ENCODE measurements at places on chromosomes 3 and 15.

DNA sequence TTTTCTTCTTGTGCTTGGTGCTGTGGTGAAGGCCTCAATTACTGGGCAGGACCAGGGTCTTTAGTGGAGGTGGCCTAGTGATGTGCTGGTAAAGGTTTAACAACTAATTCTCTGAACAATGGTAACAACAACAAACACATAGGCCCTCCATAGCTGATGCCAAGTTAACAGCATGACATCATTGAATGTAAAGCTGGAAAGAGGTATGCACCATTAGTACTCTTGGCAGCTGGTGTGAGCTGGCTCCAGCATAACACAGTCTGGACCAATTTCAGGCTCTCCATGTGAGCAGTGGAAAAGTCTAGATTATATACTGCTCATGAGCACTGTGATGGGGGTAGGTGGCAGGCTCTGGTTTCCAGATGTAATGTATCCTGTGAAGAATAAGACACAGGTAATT is 61.8 kb downstream of the SLC7A14 start:
- no peak for DNase-seq

DNA sequence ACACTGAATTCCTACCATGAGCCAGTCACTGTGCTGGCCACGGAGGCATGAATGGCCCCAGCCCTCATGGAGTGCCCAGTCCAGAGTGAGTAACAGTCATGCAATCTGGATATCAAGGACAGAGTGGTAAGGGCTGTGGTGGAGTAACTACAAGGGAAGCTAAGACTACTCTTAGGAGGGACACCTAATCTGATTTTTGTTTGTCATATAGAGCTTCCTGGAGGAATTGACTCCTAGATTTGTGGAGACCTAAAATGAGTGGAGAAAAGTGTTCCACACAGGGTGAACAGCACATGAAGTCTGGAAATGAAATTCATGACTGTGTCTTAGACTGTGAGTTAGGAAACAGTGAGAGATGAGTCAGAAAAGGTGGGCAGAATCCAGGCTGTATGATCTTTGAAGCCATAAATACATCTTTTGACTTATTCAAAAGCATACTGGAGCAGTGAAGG is 219.9 kb downstream of the NFKBIZ start:
- DNase-seq = no peak

DNA sequence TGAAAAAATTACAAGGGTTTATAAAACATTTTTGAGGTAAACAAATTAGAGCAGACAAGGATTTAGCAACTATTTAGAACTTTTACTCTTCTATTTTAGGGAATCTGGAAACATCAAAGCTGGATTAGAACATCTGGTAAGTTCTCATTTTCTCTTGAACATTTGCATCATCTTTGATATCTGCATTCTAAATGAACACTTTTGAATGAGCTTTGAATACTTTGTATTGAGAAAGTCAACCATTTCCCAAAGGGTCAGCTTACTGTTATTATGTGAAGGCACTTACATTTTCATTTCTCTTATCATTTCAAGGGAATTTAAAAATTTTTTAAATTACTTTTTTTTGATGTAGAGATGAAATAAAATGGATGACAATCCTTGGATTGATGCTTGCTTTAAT is 188.1 kb downstream of the RSRC1 start:
- DNase-seq = no peak

GRCh38 chr15:81899730-81900129 is 146.1 kb downstream of the MEX3B start:
- DNase-seq = no peak

- DNase-seq = no peak
These were observed 57.9 kb downstream of the KLF13 start for GRCh38 chr15:31384568-31384967.

GRCh38 chr3:87145553-87145952 is 81.6 kb upstream of the CHMP2B start:
- no peak for DNase-seq

- DNase-seq = no peak
These were observed 726.6 kb upstream of the NAALADL2 start for GRCh38 chr3:174132421-174133042.

DNA sequence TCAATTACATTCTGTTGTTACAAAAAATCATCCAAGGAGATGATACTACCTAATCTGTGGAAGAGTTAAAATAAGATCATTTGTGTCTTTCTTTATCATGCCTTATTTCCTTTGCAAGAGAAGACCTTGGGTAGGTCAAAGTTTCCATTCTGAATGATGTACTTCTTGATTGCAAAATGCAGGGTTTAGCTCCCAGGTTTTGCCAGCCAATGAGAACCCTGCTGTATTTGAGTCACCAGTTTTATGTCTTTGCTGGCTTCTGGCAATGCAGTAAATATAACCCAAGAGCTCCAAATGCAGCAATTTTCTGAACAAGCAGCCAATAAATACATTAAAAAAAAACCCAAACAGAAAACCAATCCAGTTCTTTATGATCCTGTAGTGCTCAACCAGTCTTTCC is 204.9 kb downstream of the CADPS start:
- no peak for DNase-seq

- DNase-seq = no peak
These were observed 36.2 kb downstream of the GLB1 start for GRCh38 chr3:33060609-33061337.

DNA sequence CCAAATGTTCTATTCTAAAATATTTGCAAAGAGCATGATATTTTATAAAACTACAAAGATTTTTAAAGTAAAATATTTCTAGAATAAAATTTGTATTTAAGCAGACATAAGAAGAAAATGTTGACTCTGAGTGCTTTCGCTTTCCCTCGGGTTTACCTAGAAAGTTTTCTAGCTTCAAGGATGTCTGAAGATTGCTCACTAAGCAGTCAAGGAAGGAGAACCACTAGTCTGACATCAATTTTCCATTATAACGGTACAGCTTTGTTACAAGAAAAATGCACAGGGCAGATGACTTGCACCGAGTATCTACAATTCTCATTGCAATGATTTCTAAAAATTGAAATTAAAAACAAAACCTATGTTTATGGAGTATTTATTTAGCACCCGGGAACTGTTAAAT is 14.2 kb downstream of the GPR15 start:
- DNase-seq = no peak

- DNase-seq = no peak
These were observed 25.9 kb downstream of the CEMIP start for GRCh38 chr15:80804970-80805495.

DNA sequence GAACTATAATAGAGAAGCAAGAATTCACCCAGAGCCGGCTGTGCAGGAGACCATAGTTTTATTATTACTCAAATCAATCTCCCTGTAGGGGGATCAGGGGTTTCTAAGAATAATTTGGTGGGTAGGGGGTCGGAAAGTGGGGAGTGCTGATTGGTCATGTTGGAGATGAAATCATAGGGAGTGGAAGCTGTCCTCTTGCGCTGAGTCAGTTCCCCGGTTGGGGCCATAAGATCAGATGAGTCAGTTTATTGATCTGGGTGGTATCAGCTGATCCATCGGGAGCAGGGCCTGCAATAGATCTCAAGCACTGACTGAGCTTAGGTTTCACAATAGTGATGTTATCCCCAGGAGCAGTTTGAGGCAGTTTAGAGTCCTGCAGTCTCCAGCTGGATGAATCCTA is 97.0 kb upstream of the SNRPN start:
- no peak for DNase-seq

- no peak for DNase-seq
These were observed 592.1 kb downstream of the SI start for GRCh38 chr3:164486150-164486549.

DNA sequence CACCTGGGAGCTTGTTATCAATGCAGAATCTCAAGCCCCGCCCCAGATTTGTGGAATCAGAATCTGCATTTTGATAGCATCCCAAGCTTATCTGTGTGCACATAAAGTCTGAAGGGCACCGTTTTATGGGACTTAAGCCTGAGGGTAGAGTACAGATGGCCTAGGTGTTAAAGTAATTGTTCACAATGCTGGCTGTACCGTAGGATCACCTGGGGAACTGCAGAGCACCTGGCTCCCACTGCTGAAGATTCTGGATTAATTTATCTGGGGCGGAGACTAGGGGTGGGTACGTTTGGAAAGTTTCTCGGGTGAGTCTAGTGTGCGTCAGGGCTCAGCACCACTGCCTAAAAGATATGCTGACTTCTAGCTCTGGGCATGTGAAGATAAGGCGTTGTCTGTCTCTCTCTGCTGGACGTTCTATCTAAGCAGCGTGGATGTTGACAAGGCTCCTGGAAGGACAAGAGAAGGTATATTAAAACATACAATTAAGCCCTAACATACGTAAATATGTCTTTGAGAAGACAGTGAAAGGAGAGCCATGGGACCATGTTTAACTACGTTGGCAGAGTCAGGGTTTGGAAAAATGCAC is 63.2 kb upstream of the RASGRP1 start:
- DNase-seq = no peak

- DNase-seq = no peak
These were observed 472.8 kb downstream of the SHQ1 start for GRCh38 chr3:72375237-72376076.

GRCh38 chr15:91821458-91821857 is 32.0 kb upstream of the SLCO3A1 start:
- no peak for DNase-seq

DNA sequence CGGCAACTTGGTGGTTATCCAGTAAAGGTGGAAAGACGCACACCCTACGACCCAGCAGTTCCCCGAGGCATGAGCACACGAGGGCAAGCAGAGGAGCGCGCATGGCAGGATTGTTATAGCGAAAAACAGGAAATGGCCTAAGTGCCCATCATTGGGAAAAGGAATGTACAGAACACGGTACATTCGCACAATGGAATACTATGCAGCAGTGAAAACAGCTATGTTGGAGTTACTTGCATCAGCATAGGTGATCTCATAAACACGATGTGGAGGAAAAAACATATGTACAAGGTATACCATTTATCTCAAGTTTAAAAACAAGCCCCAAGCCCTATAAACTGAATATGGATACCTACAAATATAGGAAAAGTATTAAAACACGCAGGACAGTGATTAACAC is 6.7 kb upstream of the LINGO1 start:
- DNase-seq = no peak

All from GOT3 (cell line).